Activated naive CD4-positive, alpha-beta T cell treated with anti-CD3 and anti-CD28 coated beads, Interleukin-2, amount 10 ng/mL, durations not matched to agents 7 days and 5 days (primary cell): ENCODE measurements at places on chromosomes 11 and 22.

GRCh38 chr22:46910624-46911023, 148.2 kb downstream of the TBC1D22A start:
- DNase-seq: no peak

DNA sequence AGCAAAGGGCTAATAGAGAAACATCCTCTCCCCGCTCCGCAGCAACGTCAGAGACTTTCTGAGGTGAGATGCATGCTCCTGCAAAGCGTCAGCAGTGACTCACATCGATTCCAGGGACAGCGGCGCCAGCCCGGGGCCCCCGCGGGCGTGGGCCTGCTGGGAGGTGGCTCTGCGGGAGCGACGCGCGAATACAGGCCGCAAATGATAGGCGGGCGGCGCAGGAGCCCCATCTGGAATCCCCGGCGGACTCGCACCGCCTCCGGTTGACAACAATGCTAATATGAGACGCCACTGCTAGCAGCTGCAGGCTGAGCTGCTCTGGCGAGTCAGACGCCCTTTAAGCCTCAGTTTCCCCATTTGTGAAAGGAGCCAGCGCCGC, 557 bp downstream of the RANGAP1 start:
- peak; percentile 87 for DNase-seq

DNA sequence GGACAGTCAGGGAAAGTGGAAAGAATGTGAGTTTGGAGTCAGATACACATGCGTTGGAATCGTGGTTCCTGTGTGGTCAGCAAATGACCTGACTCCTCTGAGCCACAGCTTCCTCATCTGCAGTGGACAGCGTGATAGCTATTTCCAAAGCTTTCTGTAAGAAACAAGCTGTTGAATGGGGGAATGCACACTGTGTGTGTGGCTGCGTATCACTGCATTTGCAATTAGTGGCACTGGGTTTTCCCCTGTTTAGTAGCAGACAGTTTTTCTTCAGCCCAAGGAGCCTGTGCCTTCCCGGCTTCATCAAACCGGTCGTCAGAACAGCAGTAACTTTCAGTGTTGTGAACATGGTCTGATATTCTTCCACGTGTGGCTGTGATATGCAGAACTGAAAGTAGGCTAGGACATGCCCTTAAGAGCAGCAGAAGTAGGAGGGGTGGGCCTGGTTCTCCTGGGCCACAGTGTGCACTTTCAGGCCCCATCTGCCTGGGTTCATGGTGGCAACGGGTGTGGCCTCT, 121.5 kb downstream of the RRAS2 start:
- no peak for DNase-seq

GRCh38 chr11:79087238-79087960, 353.4 kb downstream of the TENM4 start:
- DNase-seq: no peak

DNA sequence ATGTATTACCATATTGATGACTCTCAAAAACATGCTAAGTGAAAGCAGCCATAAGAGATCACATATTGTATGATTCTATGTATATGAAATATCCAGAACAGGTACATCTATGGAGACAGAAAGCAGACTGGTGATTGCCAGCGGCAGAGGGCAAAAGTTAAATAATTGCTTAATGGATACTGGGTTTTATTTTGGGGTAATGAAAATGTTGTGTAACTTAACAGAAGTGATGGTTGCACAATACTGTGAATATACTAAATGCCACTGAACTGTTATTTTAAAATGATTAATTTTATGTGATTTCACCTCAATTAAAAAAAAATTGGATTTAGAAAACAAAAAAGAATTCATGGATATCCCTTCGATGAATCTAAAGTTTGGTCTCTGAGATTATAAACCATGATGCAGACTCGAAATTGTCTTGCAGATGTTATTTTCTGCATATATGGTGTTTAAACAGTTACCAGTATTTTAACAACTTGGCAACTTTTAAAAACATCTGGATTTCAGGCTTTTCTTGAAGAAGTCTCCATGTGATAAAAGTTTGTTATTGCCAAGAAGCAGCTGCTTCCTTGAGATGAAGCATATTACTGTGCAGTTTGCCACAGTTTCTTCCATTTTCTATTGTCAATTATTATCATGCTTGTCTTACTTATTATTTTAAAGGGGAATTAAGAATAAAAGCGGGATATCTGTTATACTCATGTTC, 38.1 kb downstream of the LARGE2 start:
- DNase-seq: no peak

DNA sequence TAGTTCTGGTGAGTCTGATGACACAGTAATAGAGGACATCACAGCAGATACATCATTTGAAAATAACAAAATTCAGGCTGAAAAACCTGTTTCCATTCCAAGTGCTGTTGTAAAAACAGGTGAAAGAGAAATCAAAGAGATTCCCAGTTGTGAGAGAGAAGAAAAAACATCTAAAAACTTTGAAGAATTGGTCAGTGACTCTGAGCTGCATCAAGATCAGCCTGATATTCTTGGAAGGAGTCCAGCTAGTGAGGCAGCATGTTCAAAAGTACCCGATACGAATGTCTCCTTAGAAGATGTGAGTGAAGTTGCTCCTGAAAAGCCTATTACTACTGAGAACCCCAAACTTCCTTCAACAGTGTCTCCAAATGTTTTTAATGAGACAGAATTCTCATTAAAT, 38.7 kb downstream of the RTN3 start:
- no peak for DNase-seq

GRCh38 chr11:129865701-129866100, 29.7 kb downstream of the NFRKB start:
- DNase-seq: no peak

DNA sequence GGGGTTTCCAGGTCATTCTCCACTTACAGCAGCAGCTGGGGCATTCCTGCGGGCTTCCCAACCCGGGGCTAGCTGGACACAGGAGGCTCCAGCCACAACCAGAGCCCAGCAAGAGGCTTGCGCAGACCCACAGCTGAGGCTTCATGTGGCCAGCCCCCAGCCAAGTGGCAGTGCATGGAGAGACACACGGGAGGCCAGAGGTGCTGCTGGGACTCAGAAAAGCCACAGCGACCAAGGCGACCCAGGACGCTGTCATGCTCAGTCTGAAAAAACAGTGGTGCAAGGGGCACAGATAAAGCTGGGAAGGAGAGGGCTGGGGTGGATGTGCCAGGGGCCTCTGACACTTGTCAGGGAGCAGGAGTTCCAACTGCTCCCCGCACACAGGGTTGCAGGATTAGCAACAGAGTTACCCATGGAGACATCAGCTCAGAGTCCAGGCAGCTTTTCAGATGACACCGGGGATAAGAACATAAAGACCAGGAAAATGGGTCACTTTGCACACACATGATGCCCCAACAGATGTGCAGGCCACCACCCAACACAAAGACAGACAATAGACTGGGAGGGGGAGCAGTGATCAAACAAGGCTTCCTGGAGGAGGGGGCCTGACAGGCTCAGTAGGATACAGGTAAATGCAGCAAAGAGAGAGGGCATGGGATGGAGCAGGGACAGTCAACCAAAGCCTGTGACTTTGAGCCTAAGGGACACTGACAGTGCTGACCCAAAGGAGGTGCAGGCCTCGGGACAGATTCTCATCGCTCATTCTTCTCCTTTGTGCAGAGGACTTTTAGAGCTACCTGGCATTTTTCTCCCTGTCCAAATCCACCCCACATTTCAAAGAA, 6.9 kb upstream of the NEAT1 start:
- DNase-seq: no peak

DNA sequence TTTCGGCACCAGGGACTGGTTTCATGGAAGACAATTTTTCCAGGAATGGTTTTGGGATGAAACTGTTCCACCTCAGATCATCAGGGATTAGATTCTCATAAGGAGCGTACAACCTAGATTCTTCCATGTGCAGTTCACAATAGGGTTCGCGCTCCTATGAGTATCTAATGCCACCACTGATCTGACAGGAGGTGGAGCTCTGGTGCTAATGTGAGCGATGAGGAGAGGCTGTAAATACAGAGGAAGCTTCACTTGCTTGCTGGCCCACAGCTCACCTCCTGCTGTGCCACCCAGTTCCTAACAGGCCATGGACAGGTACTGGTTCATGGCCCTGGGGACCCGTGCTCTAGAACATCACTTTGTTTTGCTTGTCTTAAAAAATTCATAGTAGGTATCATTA, 41.8 kb upstream of the AMPD3 start:
- peak; percentile 71 for DNase-seq

- DNase-seq: no peak
Measured at GRCh38 chr11:119897046-119897440, 168.0 kb upstream of the NECTIN1 start.

DNA sequence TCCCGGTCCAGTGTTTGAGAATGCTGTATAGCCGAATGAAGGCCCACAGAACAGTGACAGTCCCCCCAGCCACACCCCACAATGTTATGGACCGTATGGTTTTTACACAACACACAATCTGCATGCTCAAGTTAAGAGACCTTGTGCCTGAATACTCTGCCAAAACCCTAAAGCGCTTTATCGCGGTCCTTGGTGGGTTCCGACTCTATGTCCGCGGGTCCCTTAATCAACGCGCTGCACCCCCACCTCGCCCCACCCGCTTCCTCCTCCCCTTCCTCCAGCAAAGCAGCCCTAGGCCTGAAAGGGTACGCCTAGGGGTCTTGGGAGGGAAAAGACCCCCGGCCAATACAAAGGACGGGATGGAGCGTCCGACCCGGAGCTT, 442 bp downstream of the COPB1 start:
- DNase-seq: peak; percentile 64

DNA sequence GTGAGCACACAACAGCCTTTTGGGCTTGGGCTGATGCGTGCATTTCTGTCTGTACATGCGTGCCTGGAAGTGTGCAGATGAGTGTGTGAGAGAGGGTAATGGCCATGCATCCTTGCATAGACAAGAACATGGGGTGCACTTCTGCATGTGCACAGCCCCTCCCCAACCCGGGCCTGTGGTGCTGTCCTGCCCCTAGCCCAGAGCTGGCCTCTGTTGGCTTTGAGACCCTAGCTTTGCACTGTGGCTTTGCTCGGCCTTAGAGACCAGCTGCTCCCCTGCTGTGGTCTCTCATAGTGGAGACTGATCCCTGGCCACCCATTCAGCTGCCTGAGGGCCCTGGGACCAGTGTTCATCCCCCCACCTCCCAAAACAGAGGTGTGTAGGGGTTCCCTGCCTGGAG, 25.4 kb downstream of the ST3GAL4 start:
- no peak for DNase-seq

GRCh38 chr22:39148727-39149535, 3.5 kb downstream of the CBX7 start:
- DNase-seq: peak; percentile 58

- DNase-seq: no peak
Measured at GRCh38 chr11:73229321-73229895, 11.3 kb downstream of the P2RY2 start.

DNA sequence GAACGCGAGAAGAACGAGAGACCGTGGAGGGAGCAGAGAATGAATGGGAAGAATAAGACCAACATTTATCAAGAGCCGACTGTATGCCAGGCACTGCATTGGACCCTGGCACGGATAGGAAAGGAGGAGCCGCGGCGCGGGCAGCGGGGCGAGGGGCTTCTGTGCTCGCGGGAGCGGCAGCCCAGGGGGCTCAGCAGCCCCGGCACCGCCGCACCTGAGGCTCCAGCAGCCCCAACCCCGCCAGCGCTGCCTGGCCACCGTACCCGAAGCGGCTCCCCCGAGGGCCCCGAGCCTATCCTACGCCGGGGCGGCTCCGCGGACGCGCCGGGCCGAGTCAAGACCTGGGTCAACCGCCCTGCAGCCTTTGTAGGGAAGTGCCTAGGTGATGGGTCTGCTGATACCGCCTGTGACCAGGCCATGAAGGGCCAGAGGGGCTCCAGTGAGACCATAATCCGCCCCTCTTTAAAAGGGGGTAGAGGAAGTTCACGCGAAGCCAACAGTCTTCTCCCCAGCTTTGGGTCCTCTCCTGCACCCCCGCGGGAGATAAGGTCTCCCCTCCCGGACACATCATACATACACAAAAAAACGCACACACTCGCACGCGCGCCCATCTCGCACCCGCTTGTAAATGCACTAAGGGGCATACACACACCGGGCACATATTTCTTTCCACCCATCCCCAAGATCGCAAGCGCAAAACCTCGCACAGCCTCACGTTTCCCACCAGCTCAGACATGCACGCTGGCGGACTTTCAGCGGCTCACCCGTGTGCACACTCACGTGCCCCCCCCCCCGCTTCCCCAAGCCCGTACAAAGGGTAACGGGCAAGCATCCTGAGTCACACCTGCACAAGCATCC, 935 bp upstream of the RTN4RL2 start:
- DNase-seq: peak; percentile 39

DNA sequence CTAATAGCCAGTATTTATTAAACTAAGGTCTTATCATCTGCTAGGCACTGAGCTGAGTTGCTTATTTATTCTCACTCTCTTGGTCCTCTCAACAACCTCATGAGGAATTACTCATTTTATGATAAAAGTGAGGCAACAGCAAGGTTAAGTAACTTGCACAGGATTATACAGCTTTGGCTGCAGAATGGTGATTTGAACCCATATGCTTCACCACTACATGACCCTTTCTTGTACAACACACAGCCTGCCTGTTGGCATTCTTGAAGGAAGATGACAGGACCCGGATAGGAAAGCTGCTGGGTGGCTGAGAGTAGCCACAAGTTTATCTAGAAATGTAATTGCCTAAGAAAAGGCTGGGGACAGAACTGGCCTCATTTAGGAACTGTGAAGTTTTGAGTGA, 5.3 kb upstream of the PARVA start:
- no peak for DNase-seq

DNA sequence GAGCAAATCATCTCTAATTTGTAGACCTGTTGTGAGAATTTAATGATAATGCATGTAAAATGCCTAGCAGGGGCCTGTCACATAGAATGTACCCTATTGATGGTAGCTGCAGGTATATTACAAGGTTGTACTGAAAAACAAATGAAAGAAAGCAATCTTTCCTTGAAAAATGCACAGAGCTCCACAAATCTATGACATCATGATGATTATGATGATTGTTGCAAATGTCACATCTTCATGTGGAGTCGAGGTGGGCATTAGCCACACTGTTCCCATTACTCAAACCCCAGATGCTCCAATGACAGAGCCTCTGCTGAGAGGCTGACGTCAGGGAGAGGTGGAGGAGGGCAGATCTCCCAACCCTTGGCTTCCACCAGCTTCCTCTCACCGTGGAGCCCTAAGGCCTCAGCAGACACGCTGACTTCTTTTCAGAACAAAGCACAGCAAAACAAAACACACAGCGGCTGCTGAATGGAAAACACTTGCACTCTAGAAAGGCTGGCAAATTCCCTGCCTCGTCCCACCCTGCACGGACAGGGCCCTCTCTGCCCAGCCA, 298.3 kb downstream of the KIRREL3 start:
- DNase-seq: no peak

- no peak for DNase-seq
Measured at GRCh38 chr11:70040869-70041501, 37.1 kb upstream of the ANO1 start.
